ENCODE measurements at places on chromosomes 12 and 14.
A peak's percentile ranks its signal among the peaks of the same experiment; 100 is the strongest.

- no peak for DNase-seq
Observed at GRCh38 chr14:91470216-91470615, 39.9 kb downstream of the PPP4R3A start.

GRCh38 chr12:62631471-62632410, 165.1 kb downstream of the MON2 start:
- peak; percentile 72 for DNase-seq

GRCh38 chr12:16492240-16492639, 113.7 kb downstream of the LMO3 start:
- no peak for DNase-seq

DNA sequence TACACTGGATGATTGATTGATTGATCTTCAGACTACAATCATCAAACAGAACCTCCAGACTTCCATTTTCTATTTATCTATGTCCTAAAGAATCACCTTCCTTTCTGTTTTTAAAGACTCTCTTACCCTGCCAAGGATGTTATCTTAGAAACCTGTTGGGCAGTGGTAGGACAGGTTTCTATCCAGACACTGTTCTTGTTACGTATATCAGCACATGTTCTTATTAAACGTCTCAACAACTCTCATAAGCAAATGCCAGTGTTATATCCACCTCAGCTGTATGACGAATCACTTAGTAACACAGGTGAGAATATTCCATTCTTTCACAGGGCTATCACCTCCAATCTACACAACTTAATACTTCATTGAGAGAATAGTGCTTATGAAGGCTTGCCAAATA, 40.2 kb upstream of the RPL10L start:
- no peak for DNase-seq

- no peak for DNase-seq
Observed at GRCh38 chr14:55238019-55238680, 33.1 kb upstream of the FBXO34 start.

DNA sequence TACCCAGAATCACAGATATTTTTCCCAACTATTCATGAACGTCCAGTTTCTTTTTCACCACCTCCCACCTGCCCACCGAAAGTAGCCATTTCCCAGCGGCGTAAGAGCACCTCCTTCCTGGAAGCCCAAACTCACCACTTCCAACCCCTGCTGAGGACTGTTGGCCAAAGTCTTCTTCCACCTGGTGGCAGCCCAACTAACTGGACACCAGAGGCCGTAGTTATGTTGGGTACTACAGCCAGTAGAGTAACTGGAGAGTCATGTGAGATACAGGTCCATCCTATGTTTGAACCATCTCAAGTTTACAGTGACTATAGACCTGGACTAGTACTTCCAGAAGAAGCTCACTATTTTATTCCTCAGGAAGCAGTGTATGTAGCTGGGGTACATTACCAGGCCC, 81.6 kb downstream of the RAD52 start:
- no peak for DNase-seq

GRCh38 chr12:20342111-20342510, 26.2 kb upstream of the PDE3A start:
- DNase-seq, result no peak

DNA sequence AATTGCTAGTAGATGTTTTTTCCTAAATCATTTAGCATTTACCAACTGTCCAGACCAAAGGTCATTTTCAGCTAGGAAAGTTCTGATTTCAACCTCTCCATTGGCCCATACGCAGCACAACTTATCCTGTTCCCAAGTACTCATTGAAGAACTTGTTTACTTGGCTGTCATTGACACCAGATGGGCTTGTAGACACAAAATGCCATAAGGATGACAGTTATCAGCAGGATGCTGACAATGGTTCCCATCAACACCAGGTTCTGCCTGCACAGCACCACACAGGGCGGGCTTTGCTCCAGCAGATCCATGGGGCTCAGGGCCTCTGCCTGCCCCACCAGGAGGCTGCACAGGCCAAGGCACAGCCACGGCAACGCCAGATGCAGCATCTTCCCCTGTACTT, 36.5 kb upstream of the TMPRSS12 start:
- no peak for DNase-seq

GRCh38 chr14:23520899-23521533, 30.5 kb downstream of the ZFHX2 start:
- no peak for DNase-seq

DNA sequence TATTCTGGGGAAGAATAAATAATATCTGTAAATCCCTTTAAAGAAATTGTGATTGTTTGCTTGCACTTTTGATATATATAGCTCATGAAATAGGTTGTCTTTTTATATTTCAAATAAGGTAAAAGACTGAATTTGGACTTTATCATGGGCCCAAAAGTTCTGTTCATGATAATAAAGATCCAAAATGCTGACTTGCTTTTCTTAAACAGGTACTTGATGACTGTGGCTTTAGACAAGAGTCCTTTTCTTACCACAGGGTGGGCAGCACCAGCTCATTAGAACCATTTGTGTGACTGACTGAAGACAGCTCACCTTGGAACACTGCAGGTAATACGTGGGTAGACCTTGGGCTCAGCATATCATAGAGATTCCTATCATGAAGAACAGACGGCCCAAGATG, 432.6 kb downstream of the ETNK1 start:
- no peak for DNase-seq

DNA sequence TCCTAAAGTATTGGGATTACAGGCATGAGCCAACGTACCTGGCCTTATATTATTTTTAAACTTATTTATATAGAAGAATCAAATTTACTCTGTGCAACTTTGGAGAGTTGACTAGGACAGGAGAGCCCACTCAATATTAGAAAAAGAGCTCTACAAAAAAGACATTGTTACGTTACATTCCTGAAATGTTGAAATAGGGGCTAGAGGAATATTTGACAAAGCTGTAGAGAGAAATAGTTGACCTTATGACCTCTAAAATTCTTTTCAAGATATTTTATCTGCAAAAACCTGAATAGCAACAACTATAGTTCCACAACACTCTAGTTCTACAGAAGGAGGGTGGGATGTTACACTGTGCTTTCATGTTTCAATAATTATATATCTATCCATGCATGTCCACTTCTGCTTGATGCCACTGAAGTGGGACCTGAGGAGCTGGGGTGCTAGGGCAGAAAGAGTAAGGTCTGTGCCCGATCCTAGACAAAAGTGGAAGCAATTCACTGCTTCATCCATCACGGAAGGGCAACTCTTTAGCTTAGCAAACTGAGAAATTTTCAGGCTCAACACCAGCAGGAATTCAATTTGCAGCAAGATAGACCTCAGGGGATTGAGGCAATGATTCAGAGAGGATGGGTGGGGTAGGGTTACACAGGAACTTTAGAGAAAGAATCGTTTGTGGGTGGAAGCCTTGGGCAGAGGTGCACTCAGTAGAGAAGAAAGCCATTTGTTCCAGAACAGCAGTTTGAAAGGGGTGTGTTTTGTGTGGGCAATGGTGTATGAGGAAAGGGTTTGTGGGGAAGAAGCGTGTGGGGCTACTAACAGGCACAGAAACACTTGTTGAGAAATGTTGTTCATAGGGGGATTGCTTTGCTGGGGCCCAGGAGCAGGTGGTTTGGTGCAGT, 16.0 kb upstream of the RNASE10 start:
- no peak for DNase-seq

- DNase-seq, result no peak
Observed at GRCh38 chr12:19484738-19485137, 45.4 kb downstream of the AEBP2 start.

- no peak for DNase-seq
Observed at GRCh38 chr12:80490329-80490728, 46.3 kb downstream of the PTPRQ start.

DNA sequence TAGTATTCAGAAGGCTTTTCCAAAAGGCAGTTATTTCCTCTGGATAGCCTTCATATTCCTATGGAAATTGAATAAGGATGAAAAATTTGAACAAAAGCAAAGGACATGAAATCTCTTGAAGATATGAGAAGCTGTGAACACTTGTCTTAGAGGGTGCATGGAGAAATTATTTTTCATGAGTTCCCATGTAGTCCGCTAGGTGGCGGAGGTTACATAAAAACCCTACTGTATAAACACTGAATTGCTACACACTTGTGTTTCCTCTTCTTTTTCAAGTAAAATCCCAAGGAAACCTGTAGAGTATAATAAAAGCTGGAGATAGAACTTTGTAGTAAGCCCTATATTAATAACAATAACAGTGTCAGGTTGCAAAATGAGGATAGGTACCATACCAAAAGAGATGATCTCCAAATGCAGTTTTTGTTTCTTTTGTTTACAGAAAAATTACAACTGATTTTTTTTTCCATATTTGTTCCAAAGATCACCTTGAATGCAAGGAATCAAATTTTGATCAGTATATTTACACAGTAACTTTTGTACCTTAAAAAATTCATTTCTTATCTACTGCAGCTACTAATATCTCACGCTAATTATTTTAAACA, 37.8 kb upstream of the OR4E1 start:
- DNase-seq, result peak; percentile 15

DNA sequence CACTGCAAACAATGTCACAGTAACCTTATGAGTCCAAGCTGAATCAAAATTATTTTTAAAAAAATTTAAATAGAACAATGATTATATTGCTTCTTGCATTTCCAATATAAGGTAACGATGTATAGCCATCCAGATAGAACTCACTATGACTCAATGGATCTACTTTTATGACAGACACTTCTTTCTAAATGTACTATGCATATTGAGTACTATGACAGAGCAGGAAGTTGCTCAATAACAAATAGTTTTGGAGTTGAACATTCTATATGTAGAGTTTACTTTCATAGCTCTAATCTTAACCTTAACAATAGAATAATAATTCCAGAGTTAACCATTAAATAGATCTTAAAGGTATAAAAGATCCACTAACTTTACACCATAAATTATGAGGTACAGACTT, 46.7 kb upstream of the ALG10B start:
- no peak for DNase-seq

GRCh38 chr14:61385002-61385685, 63.8 kb downstream of the PRKCH start:
- DNase-seq, result no peak

DNA sequence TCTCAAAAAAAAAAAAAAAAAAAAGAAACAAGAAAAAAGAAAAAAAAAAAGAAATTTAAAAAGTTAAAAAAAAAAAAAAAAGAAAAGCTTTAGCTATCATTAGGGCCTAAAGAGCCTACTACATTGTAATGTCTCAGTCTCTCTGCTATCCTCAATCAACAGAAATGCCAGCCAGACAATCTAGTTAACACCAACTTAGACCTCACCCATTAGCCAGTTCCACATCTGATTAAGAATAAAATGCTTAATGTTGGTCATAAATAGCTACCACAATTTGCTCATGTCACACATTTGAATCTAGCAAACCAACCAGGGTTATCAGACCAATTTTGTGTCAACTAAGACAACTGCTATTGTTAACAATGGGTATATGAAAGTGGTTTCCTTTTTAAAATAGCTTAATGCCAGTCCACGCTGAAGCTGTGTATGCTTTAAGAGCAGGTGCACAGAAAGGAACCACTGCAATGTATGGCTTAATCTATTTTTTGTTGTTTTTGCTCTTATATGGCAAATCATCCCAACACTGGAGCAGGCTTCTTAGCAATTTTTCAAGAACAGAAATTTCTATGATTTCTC, 45.5 kb upstream of the SELPLG start:
- DNase-seq, result no peak

GRCh38 chr12:29547151-29547632, 49.7 kb upstream of the OVCH1 start:
- DNase-seq, result no peak

DNA sequence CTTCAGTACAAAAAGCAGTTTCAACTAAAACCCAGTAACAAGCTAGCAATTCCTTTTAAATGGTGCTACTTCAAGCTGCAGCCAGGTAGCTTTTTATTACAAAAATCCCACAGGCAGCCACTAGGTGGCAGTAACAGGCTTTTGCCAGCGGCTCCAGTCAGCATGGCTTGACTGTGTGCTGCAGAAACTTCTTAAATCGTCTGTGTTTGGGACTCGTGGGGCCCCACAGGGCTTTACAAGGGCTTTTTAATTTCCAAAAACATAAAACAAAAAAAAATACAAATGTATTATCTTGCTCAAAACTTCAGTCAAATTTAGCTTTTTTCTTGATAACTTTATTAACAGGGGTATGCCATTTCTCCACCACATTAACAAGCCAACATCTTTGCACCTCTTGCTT, 3.6 kb upstream of the CLEC4E start:
- DNase-seq, result peak; percentile 60

DNA sequence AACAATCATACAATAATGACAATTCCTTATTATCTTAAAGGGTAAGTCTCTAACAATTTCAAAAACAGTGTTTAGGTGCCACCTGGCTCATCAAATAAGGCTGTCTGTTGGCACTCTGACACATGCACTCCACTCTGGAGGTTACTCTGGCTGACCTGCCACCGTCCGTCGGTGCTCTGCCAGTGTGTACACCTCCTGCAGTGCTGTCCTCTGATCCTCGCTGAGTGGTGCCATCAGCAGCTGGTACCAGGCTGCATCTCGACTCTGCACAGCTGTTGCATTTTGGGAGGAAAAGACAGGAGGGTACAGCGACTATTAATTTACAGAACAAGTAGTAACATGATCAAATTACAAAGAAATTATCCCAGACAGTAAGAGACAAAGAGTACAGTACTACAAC, 63.9 kb downstream of the IPO8 start:
- no peak for DNase-seq

DNA sequence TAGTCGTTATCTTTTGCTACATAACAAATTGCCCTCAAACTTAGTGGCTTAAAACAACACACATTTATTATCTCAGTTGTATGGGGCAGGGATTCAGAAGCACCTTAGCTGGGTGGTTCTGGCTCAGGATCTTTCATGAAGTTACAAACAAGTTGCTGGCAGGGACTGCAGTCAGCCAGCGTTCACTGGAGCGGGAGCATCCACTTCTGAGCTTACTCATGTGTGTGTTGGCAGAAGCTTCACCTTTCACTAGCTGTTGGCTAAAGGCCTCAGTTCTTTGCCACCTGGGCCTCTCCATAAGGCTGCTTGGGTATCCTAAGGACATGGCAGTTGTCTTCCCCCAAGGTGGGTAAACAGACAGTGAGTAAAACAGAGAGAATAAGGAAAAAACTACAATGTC, 365.7 kb downstream of the RPS29 start:
- no peak for DNase-seq

DNA sequence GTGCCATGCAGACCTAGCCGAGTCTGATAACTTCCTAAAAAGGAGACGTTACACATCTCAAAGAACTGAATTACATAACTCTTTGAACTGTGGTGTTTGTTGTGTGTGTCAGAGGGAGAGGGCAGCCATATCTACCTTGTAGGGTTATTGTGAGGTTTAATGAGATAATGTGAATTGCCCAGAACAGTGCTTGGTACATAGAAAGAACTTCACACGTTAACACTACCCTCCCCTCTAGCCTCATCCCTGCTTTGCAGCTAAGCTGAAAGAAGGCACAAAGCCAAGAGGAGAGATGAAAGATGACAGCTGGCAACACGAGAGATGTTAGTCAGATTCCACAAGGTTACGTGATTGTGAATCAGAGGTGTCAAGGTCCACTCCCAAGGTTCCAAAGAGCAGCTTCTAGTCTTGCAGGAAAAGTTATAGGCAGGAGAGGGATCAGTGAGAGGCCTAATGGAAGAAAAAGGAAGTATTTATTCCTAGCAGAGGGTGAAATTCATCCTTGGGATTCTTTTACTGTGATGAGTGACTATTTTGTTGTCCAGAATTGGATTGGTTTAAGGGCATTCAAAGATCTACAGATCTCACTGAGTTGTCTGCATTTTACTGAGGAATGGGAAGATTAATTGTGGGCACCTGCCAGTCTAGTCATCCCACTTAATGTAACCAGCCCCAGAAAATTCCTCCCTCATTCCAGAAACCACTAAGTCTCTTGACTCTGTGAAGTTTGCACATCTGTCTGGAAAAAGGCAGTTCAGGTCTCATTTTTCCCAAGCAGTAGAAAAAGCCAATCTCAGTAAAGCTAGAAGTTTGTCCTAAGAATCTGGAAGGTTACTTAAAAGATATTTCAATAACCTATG, 25.9 kb upstream of the WNK1 start:
- DNase-seq, result no peak
